ENCODE measurements at places on chromosomes 16 and 17.
A peak's percentile ranks its signal among the peaks of the same experiment; 100 is the strongest.

DNA sequence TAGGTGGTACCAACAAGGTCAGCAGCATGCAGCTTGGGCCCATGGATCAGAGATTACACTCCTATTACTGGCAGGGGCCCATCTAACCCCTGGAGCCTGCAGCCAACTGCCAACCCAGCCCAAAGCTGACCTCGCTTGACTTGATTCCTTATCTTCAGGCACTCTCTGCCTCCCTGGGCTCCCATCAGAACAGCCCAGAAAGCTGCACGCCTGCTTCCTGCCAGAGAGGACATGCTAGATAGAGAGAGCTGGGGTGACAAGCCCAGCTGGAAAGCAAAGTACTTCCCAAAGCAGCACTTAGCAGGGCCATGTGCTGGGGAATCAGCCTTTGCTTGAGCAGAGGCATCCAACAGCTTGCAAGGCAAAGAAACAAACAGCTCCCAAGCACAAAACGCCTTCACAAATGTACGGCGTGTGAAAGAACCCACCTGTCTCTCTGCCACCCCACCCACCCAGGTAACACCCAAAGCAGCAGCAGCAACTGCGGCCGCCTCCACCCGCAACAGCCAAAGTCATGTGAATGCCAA, 74.2 kb upstream of the NLK start:
- DNase-seq, result no peak

DNA sequence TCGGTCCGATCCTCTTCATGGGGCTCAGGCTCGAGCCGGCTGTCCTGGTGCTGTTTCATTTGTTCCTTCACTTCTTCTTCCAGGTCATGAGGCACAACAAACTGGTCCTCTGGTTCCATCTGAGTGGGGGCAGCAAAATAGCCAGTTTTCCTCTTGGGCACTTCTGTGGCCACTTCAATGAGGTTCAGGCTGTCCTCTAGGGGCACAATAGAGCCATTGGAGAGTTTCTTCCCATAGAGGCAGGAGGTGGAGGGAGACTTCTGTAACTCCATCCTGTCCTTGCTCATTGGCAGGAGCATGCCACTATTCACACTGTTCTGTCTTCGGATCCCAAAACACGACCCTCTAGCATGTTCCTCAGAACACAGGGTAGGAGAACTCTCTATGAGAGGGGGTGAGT, 22.9 kb downstream of the MARVELD3 start:
- DNase-seq, result no peak

DNA sequence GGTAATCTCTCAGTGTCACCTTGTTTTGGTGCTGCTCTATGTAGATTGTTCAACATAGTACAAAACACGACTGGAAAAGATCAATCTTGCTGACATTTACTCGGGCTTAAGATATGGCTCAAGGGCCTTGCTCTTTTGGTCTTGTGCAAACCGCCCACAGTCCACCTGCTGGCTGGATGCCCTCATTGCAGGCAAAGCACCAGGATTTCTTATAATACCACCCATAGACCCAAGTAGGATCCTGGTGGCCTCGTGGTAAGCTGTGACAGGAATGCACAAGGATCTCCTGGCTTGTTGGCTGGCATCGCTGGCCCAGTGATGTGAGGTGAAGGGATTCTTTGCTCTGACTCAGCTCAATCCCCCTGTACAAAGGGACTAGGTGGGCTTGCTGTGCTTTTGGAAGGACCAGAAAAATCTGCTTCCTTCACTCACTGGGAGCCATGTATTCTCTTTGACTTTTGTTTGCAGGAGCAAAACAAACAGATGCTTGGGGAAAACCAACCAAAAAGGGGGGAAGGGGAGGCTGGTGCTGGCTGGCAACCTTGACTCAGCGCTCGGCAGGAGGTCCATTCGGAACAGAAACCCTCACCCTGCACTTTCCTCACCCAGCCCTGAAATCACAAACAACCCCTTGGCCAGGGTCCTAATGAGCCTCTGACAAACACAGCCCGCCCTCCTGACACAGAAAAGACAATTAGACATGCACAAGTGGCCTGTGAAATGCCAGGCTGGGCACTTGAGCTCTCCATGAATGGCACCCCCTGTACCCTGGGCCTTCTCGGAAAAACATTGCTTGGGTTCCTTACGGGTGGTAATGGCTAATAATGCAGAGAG, 36.6 kb upstream of the MED9 start:
- DNase-seq, result peak; percentile 77

- DNase-seq, result no peak
These were observed 23.8 kb downstream of the OSBPL7 start for GRCh38 chr17:47797797-47798196.

DNA sequence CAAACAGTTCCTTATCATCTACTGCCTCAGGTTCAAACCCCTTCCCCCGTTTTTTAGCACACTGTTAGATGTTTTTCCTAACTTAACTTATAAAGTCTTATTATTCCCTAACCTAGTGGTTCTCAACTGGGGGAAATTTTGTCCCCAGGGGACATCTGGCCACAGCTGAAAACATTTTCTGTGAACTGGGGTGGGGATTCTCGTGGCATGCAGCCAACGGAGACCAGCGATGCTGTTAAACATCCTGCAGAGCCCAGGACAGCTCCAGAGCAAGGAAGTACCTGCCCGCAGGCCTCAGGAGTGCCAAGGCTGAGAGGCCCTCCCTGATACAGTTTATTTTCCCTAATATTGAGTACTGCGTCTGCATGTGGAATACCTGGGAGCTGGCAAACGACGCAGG, 24.3 kb downstream of the ZCCHC14 start:
- DNase-seq, result no peak
